ENCODE measurements at places on chromosomes 2 and 18.

- DNase-seq, result no peak
These were observed 15.4 kb downstream of the CFAP53 start for GRCh38 chr18:50250935-50251334.

DNA sequence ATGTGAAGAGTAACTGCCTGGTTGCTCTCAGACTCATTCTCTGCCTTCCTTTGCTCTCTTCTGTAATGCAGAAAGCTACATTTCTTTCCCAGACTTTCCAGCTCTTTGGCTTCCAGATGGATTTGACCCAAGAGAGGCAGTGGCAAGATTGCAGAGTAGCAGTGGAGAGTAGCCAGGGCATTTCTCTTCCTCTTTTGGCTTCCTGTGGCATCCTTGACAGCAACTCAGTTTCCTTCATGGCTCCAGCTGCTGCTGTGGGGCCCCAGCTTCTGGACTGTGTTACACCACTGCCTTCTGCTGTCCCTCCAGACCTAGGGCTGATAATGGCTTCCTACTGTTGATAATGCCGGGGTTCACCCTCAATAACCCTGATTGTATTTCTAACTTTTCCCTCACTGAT is 469.4 kb upstream of the SPRED2 start:
- DNase-seq, result no peak

DNA sequence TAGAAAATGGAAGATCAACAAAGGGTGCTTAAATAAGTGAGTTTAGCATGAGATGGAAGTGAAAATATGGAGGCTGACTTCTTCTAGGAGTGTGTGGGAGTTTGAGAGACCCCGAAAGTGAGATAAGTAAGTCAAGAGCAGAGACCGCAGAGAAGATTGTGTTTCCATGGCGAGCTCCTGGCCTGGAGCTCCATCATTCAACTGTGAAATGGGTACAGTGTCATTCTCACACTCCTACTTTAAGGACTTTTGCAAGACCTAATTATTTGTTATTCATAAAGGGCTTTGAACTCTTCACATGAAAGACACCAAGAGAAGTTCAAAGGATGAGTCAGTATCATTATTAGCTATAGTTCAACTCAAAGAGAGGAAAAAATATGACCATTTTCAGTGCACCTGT is 134.2 kb upstream of the PIK3C3 start:
- DNase-seq, result no peak

- no peak for DNase-seq
These were observed 62.2 kb downstream of the PPP4R1 start for GRCh38 chr18:9552191-9552590.

DNA sequence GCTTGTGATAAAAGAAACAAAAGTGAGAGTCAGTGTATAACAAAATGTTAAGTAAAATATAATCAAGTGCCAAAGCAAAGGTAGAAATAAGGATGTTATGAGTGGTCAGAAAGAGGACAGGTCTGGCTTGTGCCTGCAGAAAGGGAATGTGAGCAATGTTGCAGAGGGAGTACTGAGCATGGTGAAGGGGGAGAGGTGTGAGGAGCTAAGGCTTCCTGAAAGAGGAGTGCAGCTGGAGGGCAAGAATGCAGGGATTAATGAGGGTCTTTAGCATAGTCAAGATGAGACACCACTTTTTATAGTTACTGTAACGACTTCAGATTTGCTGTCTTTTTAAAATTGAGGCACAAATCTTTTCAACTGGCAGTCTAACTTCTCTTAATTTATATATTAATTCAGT is 22.0 kb upstream of the FIGN start:
- no peak for DNase-seq

- DNase-seq, result no peak
These were observed 34.1 kb downstream of the NHEJ1 start for GRCh38 chr2:219126555-219126954.

DNA sequence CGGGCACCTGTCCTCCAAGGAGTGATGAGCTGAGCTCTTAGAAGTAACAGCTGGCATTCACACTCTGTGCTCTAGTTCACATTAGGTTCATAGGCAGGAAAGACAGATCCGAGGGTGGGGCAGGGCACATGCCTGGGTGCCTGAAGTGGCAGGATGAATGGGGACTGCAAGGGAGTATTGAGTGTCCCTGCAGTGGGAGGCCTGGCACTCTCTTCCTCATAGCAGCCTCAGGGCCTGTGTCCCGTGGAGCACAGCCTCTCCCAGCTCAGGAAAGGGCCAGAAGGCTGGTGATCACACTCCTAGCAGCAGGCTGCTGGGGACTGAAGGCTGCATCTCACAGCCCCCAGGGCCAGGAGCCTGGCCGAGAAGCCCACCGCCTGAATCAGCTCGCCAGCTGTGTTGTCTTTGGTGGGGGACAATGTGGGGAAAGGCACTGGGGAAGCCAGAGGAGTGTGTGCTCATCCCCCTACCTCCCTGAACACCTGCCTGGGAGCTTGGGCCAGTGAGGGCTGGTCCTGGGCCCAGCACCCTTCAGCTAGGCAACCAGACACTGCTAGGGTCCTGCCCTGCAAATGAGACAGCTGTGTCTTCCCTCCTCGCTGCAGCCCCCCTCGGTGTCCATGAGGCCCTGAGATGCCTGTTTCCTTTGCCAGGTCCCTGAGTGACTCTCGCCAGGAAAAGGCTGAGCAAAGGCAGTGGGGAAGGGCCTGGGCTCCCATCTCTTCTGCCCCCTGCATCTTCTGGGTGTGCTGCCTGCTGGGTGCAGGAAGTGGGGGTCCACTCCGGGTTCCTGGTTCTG is 48.2 kb upstream of the HS6ST1 start:
- peak; percentile 25 for DNase-seq

GRCh38 chr2:54471221-54471711 is 15.1 kb downstream of the SPTBN1 start:
- DNase-seq, result peak; percentile 44

- DNase-seq, result peak; percentile 43
These were observed 43.3 kb downstream of the TMEM200C start for GRCh38 chr18:5851998-5852397.

DNA sequence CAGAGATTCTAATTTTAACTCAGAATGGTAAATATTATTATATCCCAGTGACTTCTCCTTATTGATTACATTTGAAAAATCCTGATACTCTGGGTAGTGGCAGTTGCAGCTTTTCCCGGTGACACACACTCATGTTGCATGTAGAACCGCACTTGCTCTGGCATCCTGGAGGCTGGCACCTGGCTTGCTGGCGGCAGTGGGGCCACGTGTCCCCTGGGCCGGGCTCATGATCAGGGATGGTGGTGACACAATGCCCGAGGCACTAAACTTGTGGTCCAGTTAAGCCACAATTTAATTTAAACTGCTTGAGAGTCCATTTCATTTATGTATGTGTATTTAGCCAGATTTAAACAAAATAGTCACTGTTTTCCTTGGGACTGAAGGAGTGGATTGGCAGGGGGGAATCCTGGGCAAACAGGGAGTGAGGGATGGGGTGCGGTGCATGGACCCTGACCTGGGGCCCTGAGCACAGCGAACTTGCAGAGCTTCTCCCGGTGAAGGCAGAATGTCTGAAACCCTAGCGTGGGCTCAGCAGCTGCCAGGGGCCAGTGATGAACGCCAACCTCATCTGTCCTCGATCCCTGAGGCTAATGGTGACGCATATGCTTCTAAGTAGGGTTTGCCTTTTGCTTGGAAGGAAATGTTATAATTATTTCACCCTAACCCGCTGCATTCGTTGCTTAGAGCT is 50.0 kb downstream of the KCNG2 start:
- DNase-seq, result no peak

DNA sequence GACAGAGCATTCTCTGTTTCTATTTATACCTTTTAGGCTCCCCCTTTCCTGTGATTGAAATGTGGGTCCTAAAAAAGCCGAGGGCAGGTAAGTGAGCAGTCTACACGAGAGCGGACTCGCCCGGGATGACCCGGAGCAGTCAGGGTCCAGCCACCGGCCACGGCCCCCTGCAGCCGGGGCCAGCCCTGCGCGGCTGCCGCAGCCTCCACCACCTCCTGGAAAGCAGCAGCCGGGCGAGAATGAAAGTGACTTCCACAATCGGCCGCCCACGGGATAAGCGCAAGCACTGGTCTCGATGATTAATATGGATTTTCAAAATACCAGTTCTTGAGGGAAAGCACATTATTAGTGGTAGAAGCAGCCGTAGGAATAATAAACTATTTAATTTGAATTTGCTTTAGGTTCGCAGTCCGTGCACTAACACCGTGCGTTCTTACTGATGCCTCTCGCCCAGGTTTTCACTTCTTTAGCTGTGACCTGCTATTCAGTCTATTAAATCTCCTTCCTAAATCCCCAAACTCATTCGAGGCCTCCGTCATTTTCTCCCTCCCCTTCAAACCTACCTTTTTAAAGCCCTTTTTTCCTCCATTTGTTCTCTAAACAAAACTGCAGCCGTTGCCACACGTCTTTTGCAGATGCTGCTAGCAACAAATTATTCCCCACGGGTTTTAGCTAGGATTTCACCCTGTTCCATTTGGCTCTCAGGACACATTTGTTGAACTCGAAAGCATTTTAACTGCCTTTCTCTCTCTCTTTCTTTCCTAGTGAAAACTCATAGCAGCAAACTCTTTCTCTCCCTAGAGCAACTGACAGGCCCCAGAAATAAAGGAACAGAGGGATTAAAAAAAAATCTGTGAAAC is 1015.1 kb upstream of the PIK3C3 start:
- no peak for DNase-seq

- peak; percentile 34 for DNase-seq
These were observed 101.2 kb downstream of the ZNF236 start for GRCh38 chr18:76923485-76924085.

- DNase-seq, result no peak
These were observed 29.5 kb downstream of the ANXA4 start for GRCh38 chr2:69771461-69771860.

- no peak for DNase-seq
These were observed 126.9 kb upstream of the TLK1 start for GRCh38 chr2:171287611-171288010.

- no peak for DNase-seq
These were observed 20.2 kb upstream of the CYP27A1 start for GRCh38 chr2:218761795-218762194.

GRCh38 chr18:75253784-75254183 is 43.2 kb downstream of the TSHZ1 start:
- DNase-seq, result no peak

DNA sequence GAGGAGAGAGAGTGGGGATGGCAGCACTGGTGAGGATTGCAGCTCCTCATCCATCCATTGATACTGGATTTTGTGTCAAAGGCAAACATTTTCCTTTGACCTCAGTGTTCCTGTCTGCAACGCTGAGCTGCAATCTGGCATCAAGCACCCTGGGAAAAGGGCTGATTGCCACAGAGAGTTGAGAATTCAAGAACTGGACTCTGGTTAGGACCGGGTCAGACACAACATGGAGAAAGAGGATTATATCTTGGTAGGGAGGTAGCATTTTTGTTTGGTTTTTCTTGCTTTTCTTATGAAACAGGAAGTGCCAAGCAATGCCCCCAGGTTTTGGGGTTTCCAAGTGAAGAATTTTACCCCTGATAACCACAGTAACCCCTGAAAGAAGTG is 81.9 kb upstream of the PKDCC start:
- DNase-seq, result no peak

- no peak for DNase-seq
These were observed 62.1 kb upstream of the NOSTRIN start for GRCh38 chr2:168740360-168740759.

- DNase-seq, result no peak
These were observed 1.9 kb upstream of the EMX1 start for GRCh38 chr2:72915320-72915906.

DNA sequence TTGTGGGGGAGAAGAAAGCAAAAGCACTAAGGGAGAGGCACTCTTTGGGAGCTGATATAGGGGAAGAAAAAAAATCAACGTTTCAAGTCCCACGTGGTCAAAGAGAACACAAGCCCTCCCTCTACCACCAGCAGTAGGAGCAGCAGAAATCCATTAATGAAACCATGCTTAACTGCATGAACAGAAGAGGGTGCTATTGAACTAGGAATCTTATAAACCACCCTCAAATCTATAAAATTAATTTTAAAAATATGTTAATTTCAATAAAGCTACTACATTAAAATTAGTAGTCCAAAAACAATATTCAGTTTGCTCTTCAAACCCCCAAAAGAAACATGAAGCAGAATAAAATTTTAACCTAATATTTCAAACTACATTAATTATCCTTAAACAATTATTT is 147.8 kb downstream of the TMEM18 start:
- DNase-seq, result peak; percentile 61

- no peak for DNase-seq
These were observed 26.8 kb downstream of the SMAD7 start for GRCh38 chr18:48923746-48924629.

DNA sequence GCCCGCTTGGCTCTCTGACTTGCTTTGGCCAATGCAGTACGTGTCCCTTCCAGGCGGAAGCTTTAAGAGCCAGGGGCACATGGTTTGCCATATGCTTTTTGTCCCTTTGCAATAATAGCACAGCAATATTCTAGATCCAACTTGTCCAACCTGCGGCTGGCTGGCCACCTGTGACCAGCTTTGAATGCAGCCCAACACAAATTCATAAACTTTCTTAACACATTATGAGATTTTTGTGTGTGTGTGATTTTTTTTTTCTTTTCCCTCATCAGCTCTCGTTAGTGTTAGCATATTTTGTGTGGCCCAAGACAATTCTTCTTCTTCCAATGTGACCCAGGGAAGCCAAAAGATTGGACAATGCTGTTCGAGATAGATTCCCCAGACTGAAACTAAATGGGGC is 119.3 kb upstream of the SIX3 start:
- no peak for DNase-seq

DNA sequence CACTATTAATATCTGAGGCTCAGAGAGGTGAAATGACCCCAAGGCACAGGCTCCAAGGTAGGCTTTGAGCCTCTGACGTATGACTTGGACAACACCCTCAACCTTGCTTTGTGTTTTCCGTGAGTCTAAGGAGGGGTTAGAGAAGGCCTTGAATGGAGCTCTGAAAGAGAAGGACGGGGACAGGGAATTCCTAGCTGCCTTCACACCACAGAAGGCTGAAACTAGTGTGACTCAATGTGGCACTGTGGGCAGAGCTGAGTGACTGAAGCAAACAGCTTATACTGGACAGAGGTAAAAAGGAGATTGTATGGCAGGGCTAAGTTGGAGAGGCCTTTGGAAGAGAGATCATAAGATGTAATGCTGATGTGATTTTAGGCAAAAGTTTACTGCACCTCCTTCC is 3.5 kb upstream of the NCK2 start:
- DNase-seq, result no peak

GRCh38 chr2:11009891-11010290 is 98.2 kb downstream of the KCNF1 start:
- no peak for DNase-seq

- DNase-seq, result no peak
These were observed 156.2 kb upstream of the TCF4 start for GRCh38 chr18:55744206-55744605.

DNA sequence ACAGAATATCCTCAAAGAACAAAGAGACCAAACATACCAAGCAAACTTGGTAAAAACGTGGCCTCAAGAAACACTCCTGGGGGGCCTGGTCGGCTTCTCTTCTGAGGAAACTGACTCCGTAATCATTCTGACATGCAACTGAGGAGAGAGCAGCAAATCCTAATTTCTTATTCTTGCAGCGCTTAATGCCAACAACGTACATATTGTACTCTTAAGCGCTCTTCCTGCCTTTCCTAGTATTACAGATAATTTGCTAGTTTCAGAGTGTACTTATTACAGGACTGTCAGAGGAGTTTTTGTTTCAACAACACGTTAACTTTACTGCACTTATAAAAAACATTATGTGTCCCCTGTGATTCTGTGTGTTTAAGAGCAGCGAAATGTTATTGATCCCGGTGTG is 64.9 kb downstream of the ZNF521 start:
- DNase-seq, result no peak

- DNase-seq, result no peak
These were observed 222.1 kb downstream of the ANKRD30B start for GRCh38 chr18:14970027-14970426.
